NCI-H187 treated with DMSO at 0.1 percent for 48 hours (cell line): ENCODE measurements at places on chromosomes 3 and 15.

DNA sequence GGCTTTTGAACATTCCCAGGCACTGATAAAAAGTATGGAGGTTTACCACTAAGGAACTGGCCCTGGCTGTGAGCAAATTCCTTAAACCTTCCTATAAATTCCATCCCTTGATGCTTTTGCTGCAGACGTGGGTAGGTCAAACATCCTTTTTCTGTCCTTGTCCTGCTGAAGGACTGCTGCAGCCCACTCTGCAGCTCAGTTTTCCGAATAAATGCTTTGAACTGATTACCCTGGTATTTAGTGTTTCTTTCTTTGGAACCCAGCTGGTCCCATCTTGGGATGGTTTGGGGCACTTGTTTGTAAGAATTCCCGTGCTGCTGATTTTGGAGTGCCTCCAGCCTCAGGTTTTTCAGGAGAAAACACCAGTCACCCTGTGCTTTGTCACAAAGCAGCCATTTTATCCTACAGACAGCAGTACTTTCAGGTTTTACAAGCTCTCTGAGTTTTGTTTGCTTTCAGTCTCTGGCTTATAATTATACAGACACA, 815.9 kb downstream of the VGLL3 start:
- no peak for DNase-seq

- no peak for DNase-seq
These were observed 33.2 kb upstream of the LEKR1 start for GRCh38 chr3:156792945-156793344.

DNA sequence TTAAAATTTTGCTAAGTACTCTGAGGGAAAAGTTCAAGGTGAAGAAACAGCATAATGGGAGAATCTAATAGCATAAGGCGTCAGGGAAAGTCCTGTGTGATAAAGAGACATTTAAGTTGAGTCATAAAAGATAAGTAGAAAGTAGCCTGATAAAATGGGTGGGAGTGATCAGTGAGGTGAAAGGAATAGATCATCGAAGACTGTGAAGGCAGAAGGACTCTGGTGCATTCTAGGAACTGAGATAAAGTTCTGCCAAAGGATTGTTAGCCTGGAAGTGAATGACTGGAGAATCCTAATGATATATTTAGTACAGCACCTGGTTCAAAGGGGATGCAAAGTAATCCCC, 149.9 kb downstream of the CFAP20DC start:
- no peak for DNase-seq

GRCh38 chr3:71180524-71180923, 403.0 kb downstream of the FOXP1 start:
- no peak for DNase-seq

DNA sequence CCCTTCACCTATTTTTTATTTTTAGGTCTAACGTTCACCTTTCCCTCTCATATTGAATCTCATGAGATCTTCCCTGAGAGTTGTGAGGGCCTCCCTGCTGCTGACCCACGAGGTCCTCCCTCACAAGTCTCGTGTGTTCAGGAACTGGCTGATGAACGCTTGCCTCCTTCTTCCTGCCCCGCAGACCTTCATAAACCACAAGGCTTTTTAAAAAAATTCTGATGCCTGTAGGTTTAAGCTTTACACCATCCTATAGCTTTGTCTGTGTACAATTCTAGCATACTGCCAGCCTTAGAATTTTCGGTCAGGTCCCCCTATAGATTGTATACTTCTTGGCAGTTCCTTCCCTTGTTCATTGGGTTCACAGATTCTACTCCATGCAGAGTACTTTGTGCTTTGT, 50.5 kb downstream of the CHST2 start:
- no peak for DNase-seq

DNA sequence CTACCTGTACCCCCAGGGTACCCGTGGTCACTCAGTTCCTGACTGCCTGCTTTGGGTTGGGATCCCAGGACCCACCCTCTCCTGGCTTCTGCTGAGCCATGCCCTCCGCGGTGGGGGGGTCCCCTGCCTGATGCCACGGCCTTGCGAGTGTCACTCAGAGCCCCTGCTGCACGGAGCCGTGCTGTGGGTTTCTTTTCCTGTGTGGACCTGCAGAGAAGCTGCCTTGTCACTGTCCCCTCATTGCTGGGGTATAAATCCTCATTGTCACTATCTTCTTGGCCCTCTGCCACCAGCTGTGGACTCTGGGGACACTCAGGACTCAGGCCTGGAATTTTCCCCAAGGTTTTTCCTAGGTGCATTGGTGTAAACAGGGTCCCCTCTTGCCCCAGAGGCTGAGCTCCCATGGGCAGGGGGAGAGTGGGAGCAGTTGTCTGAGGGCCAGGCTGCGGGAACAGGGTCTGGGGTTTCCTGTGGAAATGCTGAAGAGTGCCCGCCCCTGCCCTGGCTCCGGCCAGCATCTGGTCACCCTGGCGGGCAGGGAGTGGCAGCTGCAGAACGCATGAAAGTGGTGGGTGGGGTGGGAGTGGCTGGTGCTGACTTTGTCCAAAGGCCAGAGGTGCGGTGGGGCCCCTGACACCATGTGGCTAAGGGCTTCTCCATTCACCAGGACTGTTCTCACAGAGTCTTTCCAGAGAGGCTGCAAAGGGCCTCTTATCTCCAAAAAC, 191.7 kb downstream of the GOLGA6L6 start:
- DNase-seq, result no peak
